A549 treated with dexamethasone at 1 μM for 4 hours (cell line): ENCODE measurements at places on chromosomes 12 and 14. TPM values are rescaled to one million over a fixed set of nuclear protein-coding genes. Genes with fewer than 3 reads are reported as not detected.

Gene A2M
- 0.05 to 0.23 TPM (median 0.11 TPM) in 5 replicates for total RNA-seq

Gene REP15
- total RNA-seq = 0.28 to 0.62 TPM (median 0.40 TPM) in 5 replicates

Gene BMP4
- 1.6 to 2.6 TPM (median 1.9 TPM) in 5 replicates for total RNA-seq

Gene GARIN6
- total RNA-seq = not detected in 5 replicates

Gene CPM
- 5.3 to 8.4 TPM (median 6.8 TPM) in 5 replicates for total RNA-seq

Gene MYF6
- total RNA-seq = not detected in 5 replicates

Gene ZNF410
- total RNA-seq = 43.5 to 52.3 TPM (median 44.7 TPM) in 5 replicates

Gene RNASE3
- total RNA-seq = not detected in 5 replicates

Gene KCNC2
- total RNA-seq = not detected in 5 replicates

Gene RNASE2
- not detected in 5 replicates for total RNA-seq

Gene PRH2
- 0.26 to 0.27 TPM in 2 of 5 replicates, not detected in the others for total RNA-seq

Gene CISTR
- total RNA-seq = not detected in 5 replicates

Gene CPNE6
- 0.06 to 0.34 TPM (median 0.13 TPM) in 5 replicates for total RNA-seq

Gene OLR1
- total RNA-seq = 0.61 to 1.4 TPM (median 0.82 TPM) in 5 replicates

Gene TC2N
- 0.74 to 1.0 TPM (median 0.82 TPM) in 5 replicates for total RNA-seq

Gene PPM1H
- 9.1 to 9.8 TPM (median 9.6 TPM) in 5 replicates for total RNA-seq

Gene GZMB
- total RNA-seq = not detected in 5 replicates

Gene PRKD1
- total RNA-seq = 2.2 to 2.9 TPM (median 2.4 TPM) in 5 replicates

Gene BDKRB1
- total RNA-seq = 0.38 to 0.66 TPM (median 0.44 TPM) in 5 replicates

Gene CLEC1B
- total RNA-seq = not detected in 5 replicates

Gene RNASE11
- not detected in 5 replicates for total RNA-seq

Gene GZMH
- not detected in 5 replicates for total RNA-seq

Gene ACVRL1
- total RNA-seq = 0.07 to 0.18 TPM (median 0.11 TPM) in 5 replicates

Gene SLCO1B1
- 0.38 to 0.64 TPM (median 0.39 TPM) in 5 replicates for total RNA-seq
